ENCODE measurements at places on chromosomes 2 and 18.
A peak's percentile ranks its signal among the peaks of the same experiment; 100 is the strongest.

DNA sequence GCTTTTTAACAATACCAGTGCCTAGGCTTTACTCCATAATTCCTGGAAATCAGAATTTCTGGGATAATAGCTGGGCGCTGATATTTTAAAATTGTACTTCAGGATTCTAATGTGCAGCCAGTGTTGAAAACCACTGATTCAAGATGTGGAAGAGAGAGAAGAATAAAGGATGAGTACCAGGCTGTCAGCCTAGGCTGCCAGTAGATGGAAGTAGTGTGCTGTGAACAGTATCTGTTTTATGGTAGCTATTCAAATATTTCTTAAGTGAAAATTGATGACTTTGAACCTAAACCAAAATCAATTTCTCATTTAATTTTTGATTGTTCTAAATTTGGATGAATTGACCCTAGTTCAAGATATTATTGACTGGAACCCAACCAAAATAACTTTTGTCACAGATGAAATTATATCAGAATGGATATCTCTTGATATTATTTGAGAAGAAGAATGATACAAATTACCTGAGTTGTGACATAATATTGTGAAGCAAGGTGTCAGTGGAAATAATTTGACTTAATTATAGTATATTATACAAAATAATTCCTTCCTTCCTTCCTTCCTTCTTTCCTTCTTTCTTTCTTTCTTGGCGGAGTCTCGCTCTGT, 88.0 kb downstream of the COMMD1 start:
- peak; percentile 66 for DNase-seq

GRCh38 chr2:203887677-203888076, 20.1 kb downstream of the CTLA4 start:
- DNase-seq = no peak

DNA sequence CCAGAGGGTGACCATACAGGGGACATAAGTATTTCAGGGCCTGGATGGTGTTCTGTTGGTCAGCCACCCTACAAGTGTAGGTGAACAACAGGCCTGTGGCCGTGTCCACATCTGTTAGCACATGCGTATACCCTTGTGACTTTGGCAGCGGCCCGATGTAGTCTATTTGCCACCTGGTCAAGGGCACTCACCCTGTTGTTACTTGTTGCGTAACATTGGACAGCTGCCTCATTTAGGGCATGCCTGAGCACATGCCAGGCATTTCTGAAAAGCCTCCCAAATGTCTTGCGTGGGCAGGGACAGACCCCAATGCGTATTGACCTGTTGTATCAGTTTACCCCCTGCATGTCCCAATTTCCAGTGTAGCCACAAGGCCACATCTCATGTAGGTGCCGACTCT, 235.0 kb downstream of the MBD5 start:
- DNase-seq = no peak

DNA sequence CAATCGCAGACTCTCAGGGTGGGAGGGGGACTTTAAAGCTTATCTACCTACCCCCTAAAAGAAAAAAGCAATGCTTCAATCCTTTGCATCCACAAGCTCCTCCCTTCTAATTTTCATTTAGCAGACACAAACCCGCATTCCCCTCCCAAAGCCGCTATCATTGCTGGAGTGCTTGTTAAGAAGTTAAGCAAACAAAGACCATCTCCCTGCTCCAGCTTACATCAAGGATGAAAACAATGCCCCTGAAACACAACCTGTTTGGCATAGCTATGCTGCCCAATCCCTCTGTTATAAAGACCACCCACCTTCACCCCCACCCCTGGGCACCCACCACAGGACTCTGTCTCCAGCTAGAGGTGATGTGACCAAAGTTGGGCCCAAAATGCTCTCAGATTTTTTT, 33.0 kb downstream of the REEP1 start:
- DNase-seq = no peak

GRCh38 chr2:44362207-44363015, 664 bp downstream of the CAMKMT start:
- peak; percentile 9 for DNase-seq

- no peak for DNase-seq
Observed at GRCh38 chr2:202018950-202019349, 14.7 kb upstream of the FZD7 start.

DNA sequence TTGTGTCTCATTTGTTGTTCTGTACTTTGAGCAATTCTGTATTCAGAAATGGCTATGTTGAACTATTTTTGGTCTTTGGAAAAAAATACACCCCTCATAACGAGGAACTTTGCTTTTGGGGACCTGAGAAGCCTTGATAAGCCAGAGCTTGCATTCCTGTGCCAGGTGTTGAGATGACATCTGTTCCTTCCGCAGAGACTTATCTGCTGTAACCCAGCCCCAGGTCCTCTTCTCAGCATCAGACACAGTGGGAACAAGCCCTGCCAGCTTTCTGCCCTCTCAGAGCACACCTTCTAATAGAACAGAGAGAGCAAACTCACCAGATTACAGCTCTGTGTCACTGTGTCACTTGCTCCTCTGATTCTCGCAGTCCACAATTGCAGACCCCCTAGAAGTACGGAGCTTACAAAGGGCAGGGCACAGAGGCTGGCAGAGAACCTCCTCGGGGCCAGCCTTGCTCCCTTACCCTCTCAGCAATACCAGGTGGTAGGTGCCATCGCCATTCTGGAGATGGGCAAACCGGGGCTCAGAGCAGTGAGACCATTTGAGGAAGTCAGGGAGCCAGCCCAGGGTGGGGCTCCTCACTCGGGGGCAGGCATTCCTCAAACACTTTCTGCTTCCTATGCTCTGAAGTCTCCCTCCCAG, 97.4 kb downstream of the DDX1 start:
- DNase-seq = no peak

- no peak for DNase-seq
Observed at GRCh38 chr18:32550963-32551362, 80.3 kb upstream of the GAREM1 start.

GRCh38 chr2:223944166-223944702, 901 bp downstream of the WDFY1 start:
- no peak for DNase-seq

GRCh38 chr2:53476834-53477233, 290.8 kb upstream of the CHAC2 start:
- no peak for DNase-seq

- DNase-seq = no peak
Observed at GRCh38 chr18:3747176-3747973, 297.4 kb downstream of the TGIF1 start.

DNA sequence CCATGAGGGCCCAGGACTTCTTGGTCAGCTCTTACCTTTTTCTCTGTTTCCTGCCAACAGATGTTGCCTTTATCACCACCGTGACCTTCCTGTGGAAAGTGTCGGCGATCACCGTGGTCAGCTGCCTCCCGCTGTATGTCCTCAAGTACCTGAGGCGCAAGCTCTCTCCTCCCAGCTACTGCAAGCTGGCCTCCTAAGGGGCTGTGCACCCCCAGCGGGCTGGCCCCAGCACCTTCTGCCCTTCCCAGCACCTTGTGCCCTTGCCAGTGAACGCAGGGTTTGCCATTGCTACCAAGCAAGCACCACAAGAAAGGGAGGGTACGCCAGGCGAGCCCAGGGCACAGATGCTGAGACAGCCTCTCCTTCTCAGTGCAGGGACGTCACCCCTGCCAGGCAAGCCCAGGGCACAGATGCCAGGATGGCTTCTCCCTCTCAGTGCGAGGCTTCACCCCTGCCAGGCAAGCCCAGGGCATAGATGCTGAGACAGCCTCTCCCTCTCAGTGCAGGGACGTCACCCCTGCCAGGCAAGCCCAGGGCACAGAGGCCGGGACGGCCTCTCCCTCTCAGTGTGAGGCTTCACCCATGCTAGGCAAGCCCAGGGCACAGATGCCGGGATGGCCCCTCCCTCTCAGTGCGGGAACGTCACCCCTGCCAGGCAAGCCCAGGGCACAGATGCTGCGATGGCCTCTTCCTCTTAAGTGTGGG, 18.4 kb upstream of the NFATC1 start:
- no peak for DNase-seq

GRCh38 chr2:110114831-110115255, 779 bp downstream of the MALL start:
- no peak for DNase-seq

GRCh38 chr18:48656582-48656981, 117.8 kb downstream of the CTIF start:
- no peak for DNase-seq

DNA sequence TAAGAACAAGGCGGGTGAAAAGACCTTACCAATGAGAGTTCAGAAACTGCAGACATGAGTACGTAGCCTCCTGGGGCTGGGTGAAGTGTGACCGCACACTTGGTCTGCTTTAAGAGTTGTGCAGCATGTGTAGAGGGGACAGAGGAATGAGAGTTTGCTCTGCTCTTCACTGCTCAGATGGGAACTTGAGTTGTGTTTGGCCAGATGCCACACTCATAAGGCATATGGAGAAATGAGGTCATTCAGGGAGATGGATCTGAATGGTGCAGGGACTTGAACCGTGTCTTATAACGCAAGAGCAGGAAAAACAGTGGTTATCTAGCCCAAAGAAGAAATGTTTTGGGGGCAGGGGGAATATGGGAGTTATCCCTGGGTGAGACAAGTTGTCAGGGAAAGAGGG, 273.8 kb upstream of the LYPD1 start:
- DNase-seq = no peak

GRCh38 chr2:31263636-31264190, 29.8 kb downstream of the EHD3 start:
- DNase-seq = no peak

DNA sequence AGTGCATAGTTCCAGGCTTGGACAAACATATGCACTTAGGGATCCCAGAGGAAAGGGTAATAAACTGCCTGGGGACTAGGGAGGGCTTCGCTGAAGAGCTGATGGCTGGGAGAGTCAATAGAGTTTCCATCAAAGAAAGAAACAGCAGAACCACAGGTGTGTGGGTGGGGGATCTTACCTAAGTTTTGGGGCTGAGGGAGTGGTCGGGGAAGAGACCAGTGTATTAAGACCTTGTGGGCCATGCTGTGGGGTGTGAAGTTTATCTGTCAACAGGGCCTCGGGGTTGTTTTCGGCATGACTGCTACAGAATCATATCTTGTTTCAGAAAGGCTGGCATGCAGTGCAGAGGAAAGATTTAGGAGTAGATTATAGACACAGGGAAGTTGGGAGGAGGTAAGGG, 31.2 kb upstream of the GTF2A1L start:
- DNase-seq = no peak

DNA sequence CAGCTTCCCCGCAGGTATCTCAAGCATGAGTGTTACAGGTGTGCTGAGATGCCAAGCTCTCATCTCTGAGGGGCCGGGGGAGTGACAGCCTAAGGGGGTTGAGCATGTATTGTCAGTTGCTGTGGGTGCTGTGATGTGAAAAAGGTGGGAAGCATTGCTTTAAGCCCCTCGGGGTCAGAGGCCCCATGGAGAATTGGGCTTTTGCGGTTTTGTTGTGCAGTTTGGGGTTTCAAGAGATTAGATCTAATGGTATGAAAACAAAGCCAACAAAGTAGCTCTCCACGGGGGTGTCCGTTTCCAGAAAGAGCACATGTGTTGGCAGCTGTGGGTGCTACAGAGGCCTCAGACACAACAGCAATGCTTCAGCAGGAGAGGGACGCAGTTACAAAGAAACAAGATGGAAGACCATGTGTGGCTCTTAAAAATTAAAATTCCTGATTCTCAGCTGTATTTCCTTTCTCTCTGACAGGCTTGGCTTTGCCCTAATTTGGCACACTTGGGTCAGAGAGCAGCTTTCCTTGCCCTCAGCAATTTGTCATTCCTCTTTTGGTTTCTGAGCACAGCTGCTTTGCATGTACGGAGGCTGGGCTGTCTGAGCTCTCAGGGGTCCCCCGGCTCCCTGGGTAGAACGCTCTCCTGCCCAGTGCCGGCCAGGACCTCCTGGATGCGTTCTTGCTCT, 69.9 kb downstream of the TMEM247 start:
- DNase-seq = no peak

DNA sequence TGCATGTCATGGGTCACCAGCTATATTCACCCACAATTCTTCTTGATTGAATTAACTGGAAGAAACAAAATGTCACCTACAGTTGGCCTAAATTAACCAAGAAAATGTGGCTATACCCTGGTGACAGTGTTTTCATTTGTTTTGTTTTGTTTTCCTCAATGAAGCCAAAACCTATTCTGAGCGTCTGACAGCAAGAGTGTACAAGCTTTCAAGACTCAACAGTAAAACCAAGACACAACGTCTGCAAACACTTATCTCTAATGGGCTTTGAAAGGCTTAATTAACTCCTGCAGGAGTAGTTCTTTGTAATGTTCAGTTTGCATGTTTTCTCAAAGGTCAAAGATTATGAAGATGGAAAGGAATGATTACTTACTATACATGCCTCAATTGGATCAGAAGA, 827.6 kb upstream of the KLHL29 start:
- no peak for DNase-seq

DNA sequence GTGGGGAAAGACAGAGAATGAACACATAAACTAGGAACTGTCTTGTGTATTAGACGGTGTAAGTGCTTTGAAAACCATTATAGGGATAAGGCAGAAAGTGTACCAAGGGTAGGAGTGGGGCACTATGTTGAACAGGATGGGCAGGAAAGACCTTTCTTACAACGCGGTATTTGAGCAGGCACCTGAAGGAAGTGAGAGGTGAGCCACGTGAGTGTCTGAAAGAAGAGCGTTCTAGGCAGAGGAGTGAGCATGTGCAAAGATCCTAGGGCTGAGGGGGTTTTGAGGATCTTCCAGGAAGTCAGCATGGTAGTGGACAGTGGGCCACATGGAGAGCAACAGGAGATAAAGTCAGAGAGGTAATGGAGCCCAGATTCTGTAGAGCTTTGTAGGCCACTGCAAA, 65.2 kb downstream of the SRD5A2 start:
- no peak for DNase-seq

DNA sequence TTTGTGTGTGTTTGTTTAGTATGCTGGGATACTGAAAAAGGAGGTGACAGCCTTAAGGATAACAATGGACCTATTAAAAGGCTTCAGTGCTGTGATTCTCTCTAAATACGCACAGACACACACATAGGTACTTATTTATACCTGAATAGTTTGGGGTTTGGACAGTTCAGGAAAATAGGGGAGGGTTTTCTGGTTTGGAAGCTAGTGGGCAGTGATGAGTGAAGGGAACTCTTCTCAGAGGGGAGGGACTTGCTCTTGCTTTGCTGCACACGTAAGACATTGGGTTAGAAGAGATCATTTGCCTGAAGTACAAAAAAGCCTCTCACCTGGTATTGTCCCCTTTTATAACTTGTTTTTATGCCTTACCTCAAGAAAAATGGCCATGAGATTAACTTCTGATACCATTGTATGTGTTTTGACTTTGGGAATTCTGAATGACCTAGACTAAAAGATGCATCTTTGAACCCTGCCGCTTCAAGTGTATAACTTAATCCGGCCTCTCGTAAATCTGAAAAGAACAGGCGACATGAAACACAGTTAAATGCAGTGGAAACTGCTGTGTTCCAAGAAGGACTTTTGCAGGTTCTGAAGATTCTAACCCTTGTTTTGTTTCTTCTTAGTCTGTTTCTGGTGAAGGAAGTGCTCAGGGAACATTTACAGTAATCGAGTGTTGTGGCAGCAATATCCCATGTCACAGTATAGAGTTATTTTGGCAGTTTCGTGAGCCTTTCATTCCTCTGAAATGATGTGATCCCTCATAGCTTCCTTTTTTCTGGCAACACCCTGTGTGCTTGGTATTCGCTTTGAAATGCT, 2.5 kb downstream of the CRIM1 start:
- no peak for DNase-seq

GRCh38 chr2:242063850-242064249, 194.3 kb downstream of the RTP5 start:
- DNase-seq = no peak

GRCh38 chr2:63049211-63049969, 1.2 kb upstream of the OTX1 start:
- no peak for DNase-seq
